Activated naive CD8-positive, alpha-beta T cell treated with anti-CD3 and anti-CD28 coated beads for 36 hours (primary cell): ENCODE measurements at places on chromosomes 12 and 14.
A peak's percentile ranks its signal among the peaks of the same experiment; 100 is the strongest.

- DNase-seq: no peak
Observed at GRCh38 chr14:71668186-71668912, 263.9 kb upstream of the RGS6 start.

- DNase-seq: peak; percentile 25
Observed at GRCh38 chr14:70186900-70187451, 1.8 kb downstream of the SLC8A3 start.

- no peak for DNase-seq
Observed at GRCh38 chr14:69532561-69533340, 41.9 kb downstream of the CCDC177 start.

DNA sequence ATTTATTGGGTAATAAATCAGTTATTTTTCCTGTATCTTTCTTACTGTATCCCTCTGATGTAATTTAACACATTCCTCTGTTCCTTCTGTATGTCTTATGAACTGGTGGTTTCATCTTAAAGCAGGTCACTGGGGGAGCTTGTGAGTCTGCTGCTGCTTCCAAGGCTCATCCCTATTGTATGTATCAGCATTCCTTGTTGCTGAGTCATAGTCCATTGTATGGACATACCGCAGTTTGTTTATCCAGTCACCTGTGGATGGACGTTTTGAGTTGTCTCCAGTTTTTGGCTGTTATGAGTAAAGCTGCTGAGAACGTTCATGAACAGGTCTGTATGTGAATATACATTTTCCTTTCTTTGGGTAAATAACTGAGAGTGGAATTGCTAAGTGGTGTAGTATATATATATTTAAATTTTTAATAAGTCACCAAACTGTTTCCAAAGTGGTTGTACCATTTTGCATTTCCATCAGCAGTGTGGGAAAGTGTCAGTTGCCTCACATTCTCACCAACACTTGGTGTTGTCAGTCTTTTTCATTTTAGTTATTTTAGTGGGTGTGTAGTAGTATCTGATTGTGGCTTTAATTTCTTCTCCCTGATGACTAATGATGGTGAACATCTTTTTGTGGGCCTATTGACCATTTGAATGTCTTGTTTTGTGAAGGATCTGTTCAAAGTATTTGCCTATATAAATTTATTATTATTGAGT, 82.7 kb downstream of the BEGAIN start:
- DNase-seq: no peak

DNA sequence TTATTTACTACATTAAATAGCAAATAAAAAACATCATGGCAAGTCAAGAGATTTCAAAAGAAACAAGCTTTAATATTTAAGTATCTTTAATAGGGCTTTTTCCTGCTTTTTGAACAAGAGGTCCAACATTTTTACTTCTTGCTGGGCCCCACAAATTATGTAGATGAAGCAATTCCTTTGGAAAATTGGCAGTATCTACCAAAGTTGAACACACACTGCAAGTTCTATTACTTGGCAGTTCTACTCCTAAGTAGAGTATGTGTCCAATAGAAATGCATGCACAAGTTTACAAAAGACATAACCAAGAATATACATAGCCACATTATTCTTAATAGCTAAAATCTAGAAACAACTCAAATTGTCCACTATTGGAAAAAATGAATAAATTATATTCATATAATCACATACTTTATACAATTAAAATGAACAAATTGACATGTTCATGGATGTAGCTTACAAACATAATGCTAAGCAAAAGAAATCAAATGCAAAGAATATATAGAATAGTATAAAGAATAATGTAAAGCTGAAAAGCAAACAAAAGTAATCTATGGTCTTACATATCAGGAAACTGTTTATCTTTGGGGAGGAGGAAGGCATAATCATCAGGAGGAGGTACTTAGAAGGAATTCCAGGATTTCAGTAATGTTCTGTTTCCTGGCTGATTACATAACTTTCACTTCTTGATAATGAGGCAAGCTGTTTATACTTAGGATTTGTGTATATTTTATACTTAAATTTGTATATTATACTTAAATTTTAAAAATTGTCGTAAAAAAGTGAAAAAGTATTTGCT, 6.5 kb upstream of the TMBIM4 start:
- DNase-seq: no peak

DNA sequence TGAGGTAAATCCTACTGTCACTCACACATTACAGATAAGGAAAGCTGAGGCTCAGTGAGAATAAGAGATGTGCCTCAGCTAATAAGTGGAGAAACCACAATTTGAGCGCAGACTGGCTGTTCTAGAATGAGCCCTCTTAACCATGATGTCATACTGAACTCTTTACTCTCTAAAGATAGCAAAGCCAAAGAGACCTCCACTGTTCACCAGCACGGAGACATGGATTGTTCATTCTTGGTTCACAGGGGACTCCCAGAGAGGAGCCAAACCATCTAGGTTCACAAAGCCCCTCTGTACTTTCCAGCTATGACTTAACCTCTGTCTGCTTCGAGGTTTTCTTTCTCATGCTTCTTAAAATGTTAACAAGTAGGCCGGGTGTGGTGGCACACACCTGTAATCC, 32.7 kb upstream of the YARS2 start:
- DNase-seq: no peak

GRCh38 chr12:107325075-107325608, 231.8 kb upstream of the CRY1 start:
- no peak for DNase-seq
